Liver (tissue), 10 donors: ENCODE measurements at places on chromosomes 2 and 18.

DNA sequence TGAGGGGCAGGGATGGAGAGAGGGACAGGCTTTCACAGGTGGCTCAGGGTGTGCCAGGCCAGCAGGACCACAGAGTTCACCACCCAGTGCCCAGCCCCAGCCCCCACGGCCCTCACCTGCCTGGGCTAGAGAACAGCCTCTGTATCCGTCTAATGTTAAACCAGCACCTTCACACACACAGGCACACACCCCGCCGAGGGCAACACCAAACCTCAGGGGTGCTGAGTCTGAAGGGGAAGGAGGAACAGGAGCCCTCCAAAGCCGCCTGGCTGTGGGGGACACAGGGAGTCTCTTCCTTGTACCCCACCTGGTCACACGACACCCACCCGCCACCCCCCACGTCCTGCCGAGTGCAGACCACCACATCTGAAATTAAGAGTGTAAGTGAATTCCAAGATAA is 205.8 kb upstream of the SALL3 start:
- DNase-seq, result no peak

- DNase-seq, result no peak
Measured at GRCh38 chr2:192146069-192147015, 48.4 kb downstream of the TMEFF2 start.

DNA sequence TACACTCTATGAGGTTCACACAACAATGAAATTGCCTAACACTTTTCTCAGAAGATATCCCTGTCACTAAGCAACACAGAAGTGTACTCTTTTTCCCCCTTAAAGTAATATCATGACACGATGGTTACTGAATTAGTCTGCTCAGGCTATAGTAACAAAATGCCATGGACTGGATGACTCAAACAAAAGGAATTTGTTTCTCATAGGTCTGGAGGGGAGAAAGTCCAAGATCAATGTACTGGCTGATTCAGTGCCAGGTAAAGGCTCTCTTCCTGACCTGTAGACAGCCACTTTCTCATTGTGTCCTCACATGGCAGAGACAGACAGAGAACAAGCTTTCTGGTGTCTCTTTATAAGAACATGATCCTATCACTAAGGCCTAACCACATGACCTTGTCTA is 211.9 kb downstream of the RBM43 start:
- no peak for DNase-seq

GRCh38 chr2:191265311-191266170 is 20.3 kb downstream of the MYO1B start:
- no peak for DNase-seq

DNA sequence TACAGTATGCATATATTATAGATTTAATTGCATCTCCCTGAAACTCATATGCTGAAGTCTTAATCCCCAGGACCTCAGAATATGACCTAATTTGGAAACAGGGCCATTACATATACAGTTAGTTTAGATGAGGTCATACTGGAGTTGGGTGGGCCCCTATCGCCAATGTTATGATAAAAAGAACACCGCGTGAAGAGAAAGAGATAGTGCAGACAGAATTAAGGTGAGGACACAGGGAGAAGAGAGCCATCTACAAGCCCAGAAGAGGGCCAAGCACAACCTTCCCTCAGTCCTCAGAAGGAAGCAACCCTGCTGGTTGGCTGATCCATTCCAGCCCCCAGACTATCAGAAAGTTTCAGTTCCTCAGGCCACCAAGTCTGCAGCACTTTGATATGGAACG is 311.9 kb upstream of the RAB6C start:
- no peak for DNase-seq

DNA sequence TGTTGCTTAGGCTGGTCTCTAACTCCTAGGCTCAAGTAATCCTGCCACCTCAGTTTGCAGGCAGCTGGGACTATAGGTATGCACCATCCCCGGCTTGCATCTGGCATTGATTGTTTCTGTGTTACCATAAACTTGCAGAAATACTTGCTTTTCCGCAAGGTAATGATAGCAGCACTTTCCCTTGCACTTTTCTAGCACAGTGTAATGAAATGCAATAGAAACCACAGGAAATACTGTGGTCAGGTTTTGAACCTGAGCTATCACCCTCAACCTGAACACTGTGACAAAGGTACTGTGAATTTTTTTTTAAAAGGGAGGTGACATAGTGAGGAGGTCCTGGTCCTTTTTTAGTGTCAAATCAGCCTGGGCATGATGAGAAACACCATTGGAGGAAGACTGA is 38.3 kb downstream of the DHRS9 start:
- no peak for DNase-seq
